NCI-H69 (cell line): ENCODE measurements at places on chromosomes 16 and 17.

GRCh38 chr16:54174750-54175149, 111.8 kb downstream of the IRX3 start:
- DNase-seq: peak; percentile 1

DNA sequence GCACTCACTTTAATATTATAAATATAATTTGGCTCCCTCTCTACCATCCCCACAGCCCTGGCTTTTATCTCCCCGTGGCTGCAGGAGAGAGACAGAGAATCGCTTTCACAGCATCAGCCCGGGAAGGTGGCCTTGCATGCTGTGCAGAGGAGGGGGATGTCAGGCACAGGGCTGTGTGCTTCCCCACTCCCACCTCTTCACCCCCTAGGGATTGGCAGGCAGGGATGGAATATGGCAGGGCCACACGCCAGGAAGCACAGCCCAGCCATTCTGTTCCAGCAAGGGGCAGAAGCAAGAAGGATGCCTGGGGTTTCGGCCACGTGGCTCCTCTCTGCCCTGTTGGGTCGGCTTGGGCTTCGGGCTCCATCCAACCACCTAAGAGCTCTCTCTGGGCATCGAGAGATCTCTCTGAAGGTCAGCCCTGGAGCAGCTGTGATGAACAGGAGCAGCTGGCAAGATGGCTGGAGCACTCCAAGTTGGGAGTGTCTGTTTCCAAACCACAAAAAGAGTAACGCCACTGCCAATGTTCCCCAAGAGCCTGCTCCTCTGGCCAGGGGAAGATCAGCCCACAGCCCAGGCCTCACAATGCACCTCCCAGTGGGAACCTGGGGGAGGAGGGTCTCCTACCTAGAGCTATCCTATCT, 223.2 kb downstream of the C16orf78 start:
- peak; percentile 27 for DNase-seq

DNA sequence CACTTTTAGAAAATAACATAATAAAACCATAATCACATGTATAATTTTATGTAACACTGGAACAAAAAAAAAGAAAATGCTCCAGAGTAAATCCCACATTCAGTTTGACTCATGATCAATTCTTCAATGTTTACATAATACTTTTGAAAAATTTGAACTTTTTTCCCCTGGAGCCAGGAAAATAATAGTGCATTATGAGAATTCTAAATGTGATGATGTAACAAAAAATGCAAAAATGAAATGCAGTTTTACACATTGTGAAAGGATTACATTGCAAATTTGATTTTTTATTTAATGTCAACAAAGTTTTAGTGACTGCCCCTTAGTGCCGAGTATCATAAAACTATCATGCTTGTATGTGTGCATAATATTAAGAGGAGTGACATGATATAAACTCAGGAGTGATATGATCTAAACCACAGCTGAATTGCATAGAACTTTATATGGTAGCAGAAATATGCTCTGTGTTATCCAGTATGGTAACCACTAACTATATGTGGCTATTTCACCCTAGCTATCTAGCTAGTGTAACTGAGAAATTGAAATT, 238.2 kb downstream of the CDH8 start:
- no peak for DNase-seq

DNA sequence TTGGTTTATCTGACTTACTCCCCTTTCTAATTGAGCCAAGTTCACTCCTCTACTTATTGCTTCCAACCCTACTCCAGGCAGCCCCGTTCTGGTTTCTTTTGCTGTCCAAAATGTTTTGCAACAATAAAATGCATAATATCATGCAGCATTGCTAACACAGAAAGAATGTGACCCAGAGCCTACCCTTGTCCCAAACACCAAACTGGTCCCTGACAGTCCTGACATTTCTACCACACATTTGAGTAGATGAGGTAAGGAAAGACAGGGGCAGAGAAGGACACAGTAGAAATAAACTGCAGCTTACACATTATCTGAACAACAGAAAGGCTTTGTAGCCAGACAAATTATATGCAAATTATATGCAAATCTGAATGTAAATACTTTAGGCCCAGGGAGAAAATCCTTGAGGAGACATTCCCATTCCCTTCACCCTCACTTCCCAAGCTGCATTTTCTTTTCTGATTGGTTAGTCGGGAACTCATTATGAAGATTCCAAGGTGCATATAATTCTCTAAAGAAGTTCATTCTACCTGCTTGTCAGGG, 31.6 kb downstream of the SOX9 start:
- DNase-seq: no peak

- DNase-seq: no peak
Measured at GRCh38 chr17:41223821-41224220, 2.6 kb upstream of the KRTAP9-2 start.

- DNase-seq: peak; percentile 60
Measured at GRCh38 chr17:32485261-32486110, 1.3 kb upstream of the CDK5R1 start.

DNA sequence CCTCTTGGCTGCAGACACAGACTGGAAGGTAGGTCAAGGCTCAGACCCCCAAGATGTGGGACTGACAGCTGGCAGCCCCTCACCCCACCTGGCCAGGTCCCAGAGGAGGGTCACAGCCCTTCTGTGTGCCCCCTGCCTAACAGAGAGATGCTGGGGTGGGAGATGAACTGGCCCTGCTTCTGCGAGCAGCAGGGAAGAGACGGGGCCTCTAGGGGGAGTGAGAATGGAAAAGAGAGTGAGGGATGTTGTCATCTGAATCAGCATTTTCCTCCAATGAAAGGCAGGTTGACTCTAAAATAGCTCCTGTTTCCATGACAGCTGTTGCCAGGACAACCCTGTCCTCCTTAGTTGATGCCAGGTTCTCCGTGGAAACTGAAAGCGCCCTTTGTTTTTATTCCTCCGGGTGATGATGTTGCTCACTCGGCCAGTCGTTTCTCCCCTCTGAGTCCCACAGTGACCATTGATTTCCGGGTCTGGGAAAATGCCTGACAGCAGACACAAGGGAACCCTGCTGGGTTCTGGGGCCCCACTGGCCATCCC, 4.9 kb upstream of the NDRG4 start:
- peak; percentile 93 for DNase-seq

- DNase-seq: peak; percentile 59
Measured at GRCh38 chr17:1515640-1516387, 598 bp downstream of the INPP5K start.

- DNase-seq: no peak
Measured at GRCh38 chr16:58196898-58197313, 1.0 kb downstream of the CSNK2A2 start.

GRCh38 chr17:63950940-63951907, 19.1 kb upstream of the CD79B start:
- peak; percentile 39 for DNase-seq

- peak; percentile 53 for DNase-seq
Measured at GRCh38 chr16:84138824-84139627, 6.0 kb downstream of the HSDL1 start.

DNA sequence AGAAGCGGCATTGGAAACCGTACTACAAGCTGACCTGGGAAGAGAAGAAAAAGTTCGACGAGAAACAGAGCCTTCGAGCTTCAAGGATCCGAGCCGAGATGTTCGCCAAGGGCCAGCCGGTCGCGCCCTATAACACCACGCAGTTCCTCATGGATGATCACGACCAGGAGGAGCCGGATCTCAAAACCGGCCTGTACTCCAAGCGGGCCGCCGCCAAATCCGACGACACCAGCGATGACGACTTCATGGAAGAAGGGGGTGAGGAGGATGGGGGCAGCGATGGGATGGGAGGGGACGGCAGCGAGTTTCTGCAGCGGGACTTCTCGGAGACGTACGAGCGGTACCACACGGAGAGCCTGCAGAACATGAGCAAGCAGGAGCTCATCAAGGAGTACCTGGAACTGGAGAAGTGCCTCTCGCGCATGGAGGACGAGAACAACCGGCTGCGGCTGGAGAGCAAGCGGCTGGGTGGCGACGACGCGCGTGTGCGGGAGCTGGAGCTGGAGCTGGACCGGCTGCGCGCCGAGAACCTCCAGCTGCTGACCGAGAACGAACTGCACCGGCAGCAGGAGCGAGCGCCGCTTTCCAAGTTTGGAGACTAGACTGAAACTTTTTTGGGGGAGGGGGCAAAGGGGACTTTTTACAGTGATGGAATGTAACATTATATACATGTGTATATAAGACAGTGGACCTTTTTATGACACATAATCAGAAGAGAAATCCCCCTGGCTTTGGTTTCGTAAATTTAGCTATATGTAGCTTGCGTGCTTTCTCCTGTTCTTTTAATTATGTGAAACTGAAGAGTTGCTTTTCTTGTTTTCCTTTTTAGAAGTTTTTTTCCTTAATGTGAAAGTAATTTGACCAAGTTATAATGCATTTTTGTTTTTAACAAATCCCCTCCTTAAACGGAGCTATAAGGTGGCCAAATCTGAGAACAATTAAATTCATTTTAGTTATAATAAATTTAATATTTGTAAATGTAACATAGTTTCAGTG, 1.7 kb downstream of the HEXIM1 start:
- DNase-seq: peak; percentile 73

DNA sequence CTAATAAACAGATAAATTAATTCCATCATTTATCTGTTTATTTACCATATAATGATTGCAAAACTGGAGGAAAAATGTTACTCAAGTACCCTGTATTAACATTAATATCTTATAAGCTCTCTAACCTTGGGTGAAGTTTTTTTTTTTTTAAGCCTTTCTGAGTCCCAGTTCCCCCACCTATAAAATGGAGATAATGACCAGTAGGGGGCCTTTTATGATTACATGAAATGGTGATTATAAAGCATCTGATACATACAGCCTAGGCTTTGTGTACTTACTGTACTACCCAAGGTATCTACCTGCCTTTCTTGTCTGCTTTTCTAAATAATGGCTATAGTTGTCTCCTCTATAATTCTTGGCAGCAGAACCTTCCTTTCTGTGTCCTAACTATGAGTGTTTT, 22.6 kb downstream of the LRRC36 start:
- DNase-seq: peak; percentile 62

DNA sequence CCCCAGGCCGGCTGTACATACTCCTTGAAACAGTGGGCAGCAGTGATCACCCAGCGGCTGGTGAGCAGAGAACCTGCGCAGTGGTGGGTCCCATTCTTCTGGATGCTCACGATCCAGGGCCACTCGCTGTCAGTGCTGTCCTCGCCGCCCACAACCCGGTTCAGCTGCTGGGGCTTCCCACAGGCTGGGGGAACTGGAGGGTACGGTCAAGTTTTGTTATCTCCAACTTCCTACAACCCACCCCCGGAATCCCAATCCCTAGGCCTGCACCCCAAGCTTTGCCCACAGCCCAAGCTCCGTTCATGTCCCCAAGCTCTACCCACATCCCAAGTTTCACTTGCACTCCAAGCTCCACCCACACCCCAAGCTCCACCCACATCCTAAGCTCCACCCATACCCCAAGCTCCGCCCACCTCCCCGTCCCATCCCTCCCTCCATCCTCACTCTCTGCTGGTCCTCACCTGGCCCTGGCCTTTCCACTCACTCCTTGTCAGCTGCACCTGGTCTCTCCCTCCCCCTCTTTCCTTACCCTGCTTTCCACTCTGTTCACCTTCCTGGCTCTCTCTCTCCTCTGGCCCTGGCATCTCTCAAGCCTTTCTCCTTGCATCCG, 1.8 kb downstream of the PRSS22 start:
- DNase-seq: no peak

- DNase-seq: no peak
Measured at GRCh38 chr16:66298571-66299120, 67.8 kb upstream of the CDH5 start.

DNA sequence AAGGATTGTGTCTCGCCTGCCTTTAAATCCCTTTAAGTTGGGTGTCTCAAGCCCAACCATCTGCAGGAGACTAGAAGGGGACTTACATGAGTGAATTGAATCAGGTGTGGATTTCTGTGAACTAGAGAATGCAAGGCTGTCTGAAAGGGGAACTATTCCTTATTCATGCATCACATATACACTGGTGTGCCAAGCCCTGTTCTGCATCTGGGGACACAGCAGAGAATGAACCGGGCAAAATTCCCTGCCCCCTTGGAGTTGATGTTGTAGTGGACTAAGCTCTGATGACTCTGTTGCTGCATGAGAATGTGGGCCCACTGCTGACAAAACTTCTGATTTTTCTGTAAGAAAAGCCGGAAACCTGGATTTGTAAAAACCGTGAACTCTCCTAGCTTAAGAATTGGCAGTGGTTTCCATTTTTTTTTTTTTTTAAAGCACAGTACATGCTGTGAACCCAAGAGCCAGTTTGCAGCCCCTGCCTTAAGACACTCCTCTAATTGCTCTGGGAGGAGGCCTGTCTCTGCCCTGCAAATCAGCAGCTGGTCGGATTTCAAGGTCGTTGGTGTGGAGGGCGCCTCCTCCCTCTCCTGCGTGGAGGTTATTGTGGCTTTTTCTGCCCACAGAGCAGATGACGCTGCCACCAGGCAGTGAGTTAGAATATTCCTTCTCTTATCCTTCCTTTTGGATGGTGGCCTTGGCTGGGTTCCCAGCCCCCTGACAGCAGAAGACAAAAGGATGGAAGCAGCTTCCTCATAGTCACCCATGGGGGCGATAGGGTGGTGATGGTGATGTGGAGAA, 131.0 kb downstream of the PRKCB start:
- peak; percentile 89 for DNase-seq

DNA sequence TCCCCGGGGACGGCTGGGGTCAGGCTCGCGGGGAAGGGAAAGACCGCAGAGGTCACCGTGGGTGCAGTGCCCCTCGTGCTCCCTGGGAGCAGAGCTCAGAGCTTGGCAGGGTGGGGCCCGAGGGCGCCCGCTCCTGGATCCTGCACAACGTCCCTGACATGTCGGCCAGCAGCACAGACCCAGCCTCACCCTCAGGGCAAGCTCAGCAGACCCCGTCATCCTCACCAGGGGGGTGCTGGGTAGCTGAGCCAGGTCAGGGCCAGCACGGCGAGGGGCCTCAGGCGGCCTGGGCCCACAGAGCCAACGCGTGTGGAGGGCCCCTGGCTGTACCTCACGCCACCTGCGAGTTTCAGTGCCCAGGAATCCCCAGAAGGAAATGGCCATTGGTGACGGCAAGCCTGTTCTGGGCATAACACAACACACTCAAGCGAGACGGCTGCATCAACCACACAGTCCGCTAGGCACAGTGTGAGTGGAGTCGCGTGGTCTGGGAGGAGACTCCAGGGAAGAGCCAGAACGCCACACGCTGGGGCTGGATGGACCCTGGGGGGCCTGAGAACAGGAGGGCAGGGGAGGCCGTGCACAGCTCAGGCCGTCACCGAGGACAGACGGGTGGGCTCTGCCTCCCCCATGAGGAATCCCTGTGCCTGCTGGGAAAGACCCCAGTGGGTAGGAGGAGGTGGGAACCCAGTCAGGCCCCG, 60.3 kb downstream of the ZNF778 start:
- DNase-seq: no peak

GRCh38 chr17:51739245-51739886, 419.1 kb downstream of the CA10 start:
- DNase-seq: peak; percentile 58

DNA sequence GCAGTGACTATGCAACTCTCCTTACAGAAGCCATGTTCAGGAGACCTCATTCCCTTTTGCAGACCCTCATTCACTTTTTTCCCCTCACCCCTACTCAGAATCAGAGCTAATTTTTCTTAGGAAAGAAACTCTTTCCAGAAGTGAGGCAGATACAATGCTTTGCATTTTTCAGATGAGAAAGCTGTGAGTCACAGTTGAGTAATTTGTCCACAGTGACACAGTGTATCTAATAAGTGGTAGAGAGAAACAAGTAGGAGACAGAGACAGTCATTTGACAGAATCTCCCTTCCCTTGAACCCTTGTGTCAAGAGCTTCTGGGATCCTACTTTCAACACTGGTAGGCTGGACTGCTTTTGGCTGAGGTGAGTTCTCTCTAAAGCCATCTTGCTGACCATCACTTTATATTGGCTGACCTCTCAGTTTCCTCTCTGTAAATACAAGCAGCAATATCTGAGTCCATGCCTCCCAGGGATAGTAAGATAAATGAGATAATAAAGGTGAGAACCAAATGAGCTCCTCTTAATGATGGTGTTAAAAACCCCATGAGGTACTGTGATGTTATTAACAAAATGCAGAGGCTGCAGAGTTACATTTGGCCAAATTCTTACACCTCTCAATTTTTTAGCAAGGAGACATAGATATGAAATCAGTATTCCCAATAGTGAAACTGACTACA, 130.8 kb downstream of the CA10 start:
- DNase-seq: no peak
